ENCODE measurements at places on chromosomes 7 and 10. TPM values are rescaled to one million over a fixed set of nuclear protein-coding genes. Genes with fewer than 3 reads are reported as not detected.
A peak's percentile ranks its signal among the peaks of the same experiment; 100 is the strongest.

PGAM2 gene
- 0.44 TPM for total RNA-seq

DNA sequence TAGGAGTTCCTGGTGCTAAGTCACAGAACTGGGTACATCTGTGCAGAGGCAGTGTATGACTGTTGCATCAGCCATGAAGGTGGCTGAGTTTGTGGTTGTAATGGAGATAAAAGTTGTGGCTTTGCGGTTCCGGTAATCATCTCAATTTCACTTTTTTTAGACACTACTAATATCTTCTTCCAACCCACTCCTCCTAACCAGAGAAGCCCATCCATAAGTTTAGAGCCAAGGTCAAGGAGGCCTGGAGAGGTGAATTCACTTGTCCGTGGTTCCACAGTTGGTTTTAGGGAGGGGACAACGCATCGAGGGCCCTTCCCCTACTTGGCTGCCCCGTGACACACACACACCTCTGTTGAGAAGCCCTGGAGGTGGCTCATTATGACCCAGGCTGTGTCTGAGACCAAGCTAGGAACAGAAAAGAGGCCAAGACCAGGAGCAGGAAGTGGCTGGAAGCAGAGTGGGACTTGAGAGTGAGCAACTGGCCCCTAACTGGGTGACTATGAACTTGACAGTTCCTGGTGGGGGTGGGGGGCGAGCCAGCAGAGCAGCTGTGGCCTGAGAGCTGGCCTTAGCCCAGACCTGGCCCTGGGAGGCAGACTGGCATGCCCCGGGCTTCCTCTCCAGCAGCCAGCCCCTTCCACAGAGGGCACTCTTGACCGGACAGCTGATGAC, 66.8 kb upstream of the COL13A1 start:
- no peaks in the 10 kb centered on the region for H3K36me3 ChIP-seq
- no peaks in the 10 kb centered on the region for H3K4me1 ChIP-seq
- H3K4me3 ChIP-seq, result no peak overlapping the region

- no peaks in the 10 kb centered on the region for H3K4me1 ChIP-seq
- no peaks in the 10 kb centered on the region for H3K36me3 ChIP-seq
- H3K27ac ChIP-seq, result no peak overlapping the region
- no peak for DNase-seq
- no peak overlapping the region for H3K4me3 ChIP-seq
These were observed 7.5 kb upstream of the ARHGAP22 start for GRCh38 chr10:48612236-48612943.

DNA sequence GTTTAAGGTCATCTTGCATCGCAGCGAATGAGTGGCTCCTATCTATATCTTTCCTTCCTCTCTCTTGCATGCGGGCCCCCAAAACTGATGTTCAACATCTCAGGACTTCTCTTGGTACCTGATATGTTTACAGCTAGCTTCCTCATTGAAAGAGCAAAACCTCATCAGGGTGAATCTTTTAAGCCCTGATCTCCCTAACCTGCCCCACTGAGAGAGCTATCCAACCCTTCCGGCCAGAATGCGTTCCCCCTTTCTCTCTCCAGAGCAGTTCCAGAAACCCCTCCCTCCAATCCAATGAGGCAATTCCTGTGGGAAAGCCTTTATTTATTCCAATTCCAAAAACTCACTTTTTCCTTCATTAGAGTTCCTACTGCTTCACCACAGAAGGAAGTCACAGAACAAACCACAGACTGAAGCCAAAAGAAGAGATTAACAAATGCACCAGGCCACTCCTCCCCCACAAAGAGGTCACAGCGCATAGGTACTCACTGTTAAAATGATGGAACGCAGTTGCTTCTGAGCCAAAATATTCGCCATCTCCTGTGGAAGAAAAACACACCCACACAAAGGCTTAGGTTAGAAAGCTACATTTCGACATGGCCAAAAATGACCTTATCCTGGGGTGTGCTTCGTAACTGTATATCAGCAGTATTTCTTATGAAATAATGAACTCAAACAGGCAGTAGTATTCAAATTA, 232.4 kb downstream of the ELMO1 start:
- H3K4me1 ChIP-seq, result peaks cover 27% of the 10 kb centered on the region
- DNase-seq, result no peak
- peaks cover 3% of the 10 kb centered on the region for H3K36me3 ChIP-seq

GRCh38 chr7:111274857-111275256, 183.9 kb downstream of the LRRN3 start:
- H3K27me3 ChIP-seq, result no peaks in the 10 kb centered on the region
- H3K4me3 ChIP-seq, result no peak overlapping the region

- H3K27ac ChIP-seq, result peak overlapping the region; percentile 91
- no peaks in the 10 kb centered on the region for H3K27me3 ChIP-seq
- H3K36me3 ChIP-seq, result no peaks in the 10 kb centered on the region
- H3K4me3 ChIP-seq, result peak overlapping the region; percentile 25
- peaks cover 41% of the 10 kb centered on the region for H3K4me1 ChIP-seq
- DNase-seq, result peak; percentile 75
These were observed 82.1 kb upstream of the PDGFA start for GRCh38 chr7:601595-602340.

DNA sequence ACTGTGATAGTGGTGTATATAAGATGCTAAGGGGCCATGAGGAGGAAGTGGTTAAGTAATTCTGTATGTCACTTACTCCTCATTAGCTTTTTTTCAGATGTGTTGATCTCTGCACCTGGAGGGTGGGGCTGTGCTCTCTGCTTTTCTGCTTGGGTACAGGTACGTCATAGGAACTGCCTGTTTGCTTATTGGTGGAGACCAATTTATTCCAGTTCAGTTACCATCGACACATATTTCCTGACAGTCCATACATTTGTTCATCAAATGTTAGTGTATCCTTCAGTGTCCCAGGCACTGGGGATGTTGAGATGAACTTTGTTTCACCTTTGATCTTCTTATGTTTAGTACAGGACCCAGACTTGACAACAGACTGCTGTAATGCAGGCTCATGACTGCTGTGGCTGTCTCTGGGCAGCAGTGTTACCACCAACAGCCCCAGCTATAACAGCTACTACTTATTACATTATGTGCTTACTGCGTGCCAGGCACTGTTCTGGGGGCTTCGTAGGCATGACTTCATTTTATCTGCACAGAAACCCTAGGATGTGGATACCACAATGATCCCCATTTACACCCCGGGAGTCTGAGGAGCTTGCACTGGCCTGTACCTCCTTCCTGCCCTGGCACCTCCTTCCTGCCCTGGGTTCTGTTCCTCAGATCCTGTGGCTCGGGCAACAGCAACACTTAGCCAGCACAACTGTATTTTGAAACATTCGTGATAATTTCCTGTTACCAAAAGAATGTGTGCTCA, 87.4 kb downstream of the BUB3 start:
- H3K4me3 ChIP-seq, result no peak overlapping the region
- no peak overlapping the region for H3K27ac ChIP-seq
- no peaks in the 10 kb centered on the region for H3K4me1 ChIP-seq
- no peak for DNase-seq
- no peaks in the 10 kb centered on the region for H3K36me3 ChIP-seq
- no peaks in the 10 kb centered on the region for H3K27me3 ChIP-seq

DNA sequence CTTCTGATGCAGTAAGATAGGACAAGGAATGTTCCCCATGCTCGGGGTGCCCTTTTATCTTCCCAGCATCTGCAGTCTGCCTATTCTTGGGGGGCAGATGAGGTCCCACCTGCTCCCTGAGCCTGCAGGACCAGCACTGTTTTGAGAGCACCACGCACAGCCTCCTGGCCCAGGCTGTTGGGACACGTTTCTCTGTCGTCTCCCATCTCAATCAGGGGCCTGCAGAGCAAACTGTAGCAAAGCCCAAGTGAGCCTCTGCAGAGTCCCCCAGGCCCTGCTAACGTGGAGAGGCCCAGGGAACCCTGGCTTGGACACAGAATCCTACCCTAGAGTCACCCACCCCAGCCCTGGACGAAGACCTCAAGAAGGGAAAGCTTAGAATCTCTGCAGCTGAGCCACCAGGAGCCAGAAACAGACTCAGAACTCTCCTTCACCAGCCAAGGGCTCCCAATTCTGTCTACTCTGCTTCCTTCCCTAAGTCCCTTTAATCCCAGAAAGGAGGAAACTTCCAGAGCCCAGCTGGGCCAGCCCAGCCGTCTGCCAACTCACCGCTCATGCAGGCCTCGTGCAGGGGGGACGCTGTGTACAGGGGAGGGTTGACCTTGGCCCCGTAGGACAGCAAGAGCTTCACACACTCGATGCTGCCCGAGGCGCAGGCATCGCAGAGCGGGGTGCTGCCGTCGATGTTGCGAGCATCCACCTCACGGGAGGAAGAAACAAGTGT, 15.6 kb downstream of the ASB13 start:
- no peak overlapping the region for H3K27ac ChIP-seq
- H3K27me3 ChIP-seq, result no peaks in the 10 kb centered on the region
- no peaks in the 10 kb centered on the region for H3K4me1 ChIP-seq
- H3K36me3 ChIP-seq, result peaks cover 32% of the 10 kb centered on the region
- DNase-seq, result no peak
- no peak overlapping the region for H3K4me3 ChIP-seq

DNA sequence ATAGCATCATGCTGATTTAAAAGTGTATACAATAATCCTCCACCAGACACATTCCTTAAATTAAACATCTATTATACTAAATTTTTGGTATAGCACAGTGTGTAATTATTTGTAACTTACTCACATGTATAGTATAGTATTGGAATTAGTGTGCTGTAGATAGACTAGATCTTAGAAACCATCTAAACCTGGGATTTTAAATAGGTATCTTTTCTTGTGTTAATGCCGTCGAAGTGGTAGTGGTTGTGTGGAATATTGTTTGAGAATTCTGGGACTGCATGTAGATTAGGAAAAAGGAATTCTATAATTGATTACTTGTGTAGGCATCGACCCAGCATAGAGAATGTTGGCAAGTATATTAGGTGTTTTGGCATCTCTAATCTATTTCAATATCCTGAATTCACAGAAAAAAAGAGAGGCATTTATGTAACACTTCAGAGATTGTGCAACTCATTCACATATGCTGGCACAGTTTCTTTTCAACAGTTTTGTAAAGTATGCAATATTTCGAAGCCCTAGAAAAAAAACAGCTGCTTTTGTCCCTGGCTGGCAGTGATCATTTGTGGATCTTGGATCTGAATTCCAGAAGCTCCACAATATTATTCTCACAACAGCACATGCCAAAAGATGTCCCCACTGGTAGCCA, 145.5 kb upstream of the AGR3 start:
- no peak for DNase-seq
- H3K36me3 ChIP-seq, result no peaks in the 10 kb centered on the region
- H3K27me3 ChIP-seq, result no peaks in the 10 kb centered on the region
- H3K4me3 ChIP-seq, result no peak overlapping the region
- H3K27ac ChIP-seq, result peak overlapping the region; percentile 33

Measured in lower lobe of right lung (tissue), 2 donors.